Caki2 (cell line): ENCODE measurements at places on chromosomes 3 and 15. TPM values are rescaled to one million over a fixed set of nuclear protein-coding genes. Genes with fewer than 3 reads are reported as not detected.

TMEM45A gene
- 13.0 and 24.5 TPM in 2 replicates for total RNA-seq

CAMKV gene
- total RNA-seq, result not detected in 2 replicates

DRD3 gene
- total RNA-seq, result not detected in 2 replicates

DLL4 gene
- total RNA-seq, result 0.07 TPM in 1 of 2 replicates, not detected in the other

GOLGA6A gene
- 1.0 TPM in 1 of 2 replicates, not detected in the other for total RNA-seq

RTP4 gene
- total RNA-seq, result not detected in 2 replicates
